ENCODE measurements at places on chromosomes 3 and 15.
A peak's percentile ranks its signal among the peaks of the same experiment; 100 is the strongest.

DNA sequence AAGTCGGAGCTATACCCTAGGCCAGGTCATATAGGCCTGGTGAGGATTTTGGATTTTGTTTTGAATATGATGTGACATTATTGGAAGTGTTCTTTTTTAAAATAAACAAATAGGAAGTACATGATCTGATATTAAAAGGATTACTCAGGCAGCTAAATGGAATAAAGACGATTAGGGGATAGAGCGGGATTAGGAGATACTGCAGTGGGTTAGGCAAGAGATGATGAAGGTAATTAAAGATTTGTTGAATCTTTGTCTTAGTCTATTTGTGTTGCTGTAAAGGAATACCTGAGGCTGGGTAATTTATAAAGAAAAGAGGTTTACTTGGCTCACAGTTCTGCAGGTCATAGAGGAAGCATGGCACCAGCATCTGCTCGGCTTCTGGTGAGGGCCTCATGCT, 21.3 kb downstream of the KIF15 start:
- DNase-seq: no peak

DNA sequence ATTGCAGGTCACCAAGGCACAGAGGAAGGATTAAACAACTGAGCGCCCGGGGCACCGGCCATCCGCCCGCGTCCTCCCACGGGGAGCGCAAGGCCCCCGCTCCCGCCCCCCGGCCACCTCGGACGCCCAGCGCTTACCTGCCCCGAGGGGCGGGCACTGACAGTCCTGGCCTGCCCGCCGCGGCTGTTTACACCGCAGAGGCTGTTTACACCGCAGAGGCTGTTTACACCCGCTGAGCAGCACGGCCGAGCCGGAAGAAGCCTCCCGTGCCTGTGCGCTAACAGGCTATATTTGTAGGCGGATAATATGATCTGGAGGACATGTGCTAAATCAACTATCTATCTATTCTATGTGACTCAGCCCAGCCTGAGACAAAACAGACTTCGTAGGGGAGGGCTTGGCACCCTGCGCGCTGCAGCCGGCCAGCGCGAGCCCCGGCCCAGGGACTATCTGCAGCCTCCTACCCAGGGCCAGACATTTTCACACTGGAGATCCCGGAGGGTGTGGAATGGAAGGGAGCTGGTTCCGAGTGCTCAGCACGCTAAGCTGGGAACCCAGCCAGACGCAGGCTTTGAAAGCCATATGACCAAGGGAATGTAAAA, at the start of gene LRRC2:
Gene LRRC2, minus strand, starts transcription at position 263 of the 602 bp plus-strand sequence. CDS start 14,711 bp downstream, outside the sequence.
- peak; percentile 33 for DNase-seq

GRCh38 chr15:45858491-45858890, 223.7 kb downstream of the SQOR start:
- DNase-seq: no peak

DNA sequence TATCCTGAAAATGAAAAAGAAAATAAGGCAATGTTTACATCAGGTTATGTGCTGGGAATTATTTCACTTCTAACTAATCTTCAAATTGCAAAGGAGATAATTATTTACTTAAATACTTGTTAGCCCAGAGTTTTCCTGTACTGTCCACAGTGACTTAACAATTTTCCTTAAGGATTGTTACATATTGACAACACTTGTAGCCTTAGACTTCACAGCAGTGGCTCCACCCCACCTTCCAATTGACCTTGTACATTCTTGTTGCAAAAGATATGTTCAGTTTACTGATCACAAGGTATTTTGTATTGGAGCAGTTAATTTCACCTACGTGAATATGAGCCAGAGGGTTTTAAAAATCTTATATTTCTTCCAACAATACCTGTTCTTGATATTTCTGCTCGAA, 376.9 kb downstream of the CNTN6 start:
- DNase-seq: no peak

DNA sequence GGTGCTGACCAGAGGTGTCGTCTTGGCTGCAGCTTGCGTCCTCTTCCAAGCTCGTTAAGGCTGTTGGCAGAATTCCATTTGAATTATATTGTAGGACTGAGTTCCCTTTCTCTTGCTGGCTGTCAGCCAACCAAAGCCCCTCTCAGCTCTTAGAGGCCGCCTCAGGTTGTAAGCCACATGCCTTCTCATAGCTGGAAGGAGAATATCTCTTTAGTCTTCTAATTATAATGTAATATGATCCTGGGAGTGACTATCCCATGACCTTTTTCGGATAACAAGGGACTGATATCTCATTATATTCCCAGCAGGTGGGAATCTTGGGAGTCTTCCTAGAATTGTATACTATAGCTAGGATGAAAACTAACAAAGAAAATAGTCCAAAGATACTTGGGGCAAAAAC, 4.8 kb downstream of the SCG5 start:
- no peak for DNase-seq

GRCh38 chr3:8442993-8443650, 58.5 kb upstream of the LMCD1 start:
- no peak for DNase-seq

DNA sequence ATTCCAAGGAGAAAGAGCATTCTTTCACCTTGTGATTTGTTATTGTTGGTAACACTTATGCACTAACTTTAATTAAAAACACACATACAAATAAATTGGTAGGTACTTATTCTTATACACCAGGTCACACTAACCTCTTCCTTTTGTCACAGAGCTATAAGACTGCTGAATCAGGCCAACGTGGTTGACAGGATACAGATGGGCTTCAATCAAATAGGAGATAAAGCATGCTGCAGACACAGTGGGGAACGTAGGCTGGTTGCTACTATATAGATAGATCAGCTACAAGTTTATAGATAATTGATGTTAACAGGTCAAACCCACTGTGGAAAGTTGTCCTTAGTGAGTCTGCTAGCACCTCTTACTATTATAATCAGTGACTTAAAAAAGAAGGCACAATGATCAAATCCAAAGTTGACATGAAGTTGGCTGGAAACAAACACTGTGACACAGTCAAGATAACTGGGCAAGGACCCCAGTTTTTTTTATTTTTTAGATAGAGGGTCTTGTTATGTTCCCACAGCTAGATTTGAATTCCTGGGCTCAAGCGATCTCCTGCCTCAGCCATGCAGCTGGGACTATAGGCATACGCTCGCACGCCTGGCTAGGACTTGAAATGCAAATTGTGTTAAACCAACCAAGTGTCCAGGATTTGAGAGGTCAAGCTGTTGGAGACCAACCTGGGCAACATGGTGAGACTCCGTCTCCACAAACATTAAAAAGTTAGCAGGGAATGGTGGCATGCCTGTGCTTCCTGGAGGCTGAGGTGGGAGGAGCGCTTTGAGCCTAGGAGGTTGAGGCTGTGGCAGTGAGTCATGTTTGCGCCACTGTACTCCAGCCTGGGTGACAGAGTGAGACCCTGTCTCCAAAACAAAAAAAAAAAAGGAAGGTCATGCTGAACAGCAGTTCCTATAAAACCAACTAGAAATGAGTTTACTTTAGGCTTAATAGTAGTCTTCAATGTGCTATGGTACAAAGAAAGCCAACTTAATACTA, 97.9 kb upstream of the MEX3B start:
- no peak for DNase-seq

DNA sequence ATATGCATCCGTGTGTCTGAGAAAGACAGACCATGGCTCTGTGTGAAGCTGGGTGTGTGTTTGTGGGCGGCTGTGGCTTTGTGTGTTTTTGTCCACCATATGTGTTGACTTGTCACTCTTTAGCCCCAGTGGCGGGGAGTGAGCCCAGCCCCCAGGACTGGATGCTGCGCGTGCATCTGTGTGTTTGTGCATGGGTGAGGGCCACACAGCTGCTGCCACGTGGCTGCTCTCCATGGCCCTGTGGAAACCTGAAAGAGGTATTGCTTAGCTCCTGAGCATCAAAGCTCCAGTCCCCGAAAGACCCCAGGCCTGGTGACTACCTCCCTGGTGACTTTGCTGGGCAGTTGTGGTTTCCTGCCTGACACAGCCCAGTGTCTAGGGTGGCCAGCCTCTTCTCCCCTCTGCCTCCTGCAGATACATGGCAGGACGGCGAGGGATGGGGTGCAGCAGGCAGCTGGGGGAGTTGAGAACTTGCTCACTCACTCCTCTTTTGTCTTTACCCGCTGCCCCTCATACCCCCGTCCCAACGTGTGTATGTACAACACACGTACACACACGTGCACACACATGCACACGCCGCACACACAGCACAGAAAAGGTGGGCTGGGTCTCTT, 6.5 kb downstream of the EPHB3 start:
- no peak for DNase-seq

DNA sequence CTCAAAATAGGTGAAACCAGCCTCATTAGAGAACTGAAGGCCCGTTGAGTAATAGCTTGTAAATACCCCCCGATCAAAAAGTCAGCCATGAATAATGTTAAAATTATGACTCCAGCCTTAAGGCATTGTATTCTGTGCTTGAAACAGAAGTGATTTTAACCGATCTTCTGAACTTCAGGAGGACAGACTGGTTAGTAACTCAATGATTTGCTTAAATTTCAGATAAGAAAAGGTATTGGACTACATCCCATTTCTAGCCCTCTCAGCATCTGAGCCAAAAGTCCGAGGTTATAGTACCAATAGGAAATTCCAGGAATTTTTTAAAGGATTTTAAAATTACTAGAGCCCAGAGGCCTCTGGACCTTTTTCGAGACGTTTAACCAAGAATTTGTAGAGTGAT, 67.7 kb upstream of the FGF12 start:
- no peak for DNase-seq

- no peak for DNase-seq
Measured at GRCh38 chr3:138937690-138938055, 9.3 kb downstream of the FOXL2 start.

DNA sequence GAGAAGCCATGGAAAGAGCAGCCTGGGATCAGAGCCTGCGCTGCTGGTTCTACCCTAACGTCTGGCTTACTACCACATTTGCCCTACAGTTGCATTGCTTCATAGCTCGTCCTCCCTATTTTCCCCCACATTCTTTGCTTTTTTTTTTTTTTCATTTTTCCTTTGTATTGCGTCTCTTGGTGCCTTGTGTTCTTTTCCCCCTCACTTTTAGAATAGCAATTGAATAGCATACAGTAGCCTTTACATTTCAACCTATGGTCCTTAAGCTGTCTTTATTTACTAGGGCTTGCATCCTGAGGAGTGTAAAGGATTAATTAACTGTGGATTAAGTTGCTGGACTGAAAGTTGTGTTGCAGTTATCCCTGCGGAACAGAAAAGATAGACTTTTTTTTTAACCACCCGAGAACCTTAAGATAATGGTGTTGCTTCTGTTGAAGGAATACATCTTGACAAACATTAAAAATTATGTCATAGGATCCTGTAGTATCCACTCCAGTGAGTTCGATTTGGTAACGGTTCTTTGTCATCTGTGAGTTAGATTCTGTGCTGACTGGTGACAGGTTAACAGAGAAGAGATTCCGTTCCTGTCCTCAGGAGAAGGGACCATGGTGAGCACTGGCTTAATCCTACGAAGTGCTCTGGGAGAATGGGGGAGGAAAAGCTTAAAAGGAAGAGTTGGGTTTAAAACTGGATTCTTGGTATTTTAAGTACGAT, 417.4 kb upstream of the NAALADL2 start:
- DNase-seq: no peak

GRCh38 chr3:158562674-158563073, 8.3 kb upstream of the MLF1 start:
- no peak for DNase-seq
